ENCODE measurements at places on chromosomes 7 and 10. TPM values are rescaled to one million over a fixed set of nuclear protein-coding genes. Genes with fewer than 3 reads are reported as not detected.

- no peak for DNase-seq
Observed at GRCh38 chr7:8113184-8113583, 144.6 kb downstream of the GLCCI1 start.

- DNase-seq, result no peak
Observed at GRCh38 chr10:4080225-4080805, 295.3 kb upstream of the KLF6 start.

- DNase-seq, result no peak
Observed at GRCh38 chr7:53656881-53657280, 621.4 kb downstream of the POM121L12 start.

DNA sequence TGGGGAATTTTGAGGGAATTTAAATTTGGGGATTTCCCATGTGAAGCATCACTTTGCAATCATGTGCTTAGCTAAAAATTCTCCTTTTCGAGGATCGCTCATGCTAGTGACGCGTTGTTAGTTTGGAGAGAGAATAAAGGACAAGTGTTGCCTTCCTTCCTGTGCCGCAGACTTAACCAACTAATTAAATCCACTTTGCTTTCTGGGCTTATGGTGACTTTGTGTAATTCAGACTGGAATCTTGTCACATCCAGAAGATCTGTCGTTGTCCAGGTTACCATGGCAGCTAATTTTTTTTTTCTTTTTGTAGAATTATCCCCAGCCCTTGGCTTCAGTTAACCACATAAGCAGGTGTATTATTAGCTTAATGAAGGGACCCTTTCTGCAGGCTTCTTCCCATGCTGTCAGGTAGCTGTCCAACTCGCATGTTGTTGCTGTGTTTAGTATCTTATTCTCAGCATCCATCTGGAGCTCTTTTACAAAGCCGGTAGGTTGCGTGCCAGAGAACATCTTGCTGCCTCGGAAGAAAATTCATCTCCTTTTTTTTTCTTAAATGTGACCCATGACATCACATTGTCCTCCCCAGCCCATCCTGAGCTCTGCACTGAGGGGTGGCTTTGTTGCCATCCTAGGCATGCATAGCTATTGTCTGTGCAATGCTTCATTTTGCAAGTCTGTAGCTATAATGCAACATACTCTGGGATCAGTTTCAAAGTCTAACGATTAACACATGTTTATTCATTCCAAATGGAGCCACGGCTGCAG is 47.2 kb upstream of the NRP1 start:
- no peak for DNase-seq

DOCK4 gene
- 1.2 TPM for total RNA-seq
